ENCODE measurements at places on chromosomes 16 and 17.

DNA sequence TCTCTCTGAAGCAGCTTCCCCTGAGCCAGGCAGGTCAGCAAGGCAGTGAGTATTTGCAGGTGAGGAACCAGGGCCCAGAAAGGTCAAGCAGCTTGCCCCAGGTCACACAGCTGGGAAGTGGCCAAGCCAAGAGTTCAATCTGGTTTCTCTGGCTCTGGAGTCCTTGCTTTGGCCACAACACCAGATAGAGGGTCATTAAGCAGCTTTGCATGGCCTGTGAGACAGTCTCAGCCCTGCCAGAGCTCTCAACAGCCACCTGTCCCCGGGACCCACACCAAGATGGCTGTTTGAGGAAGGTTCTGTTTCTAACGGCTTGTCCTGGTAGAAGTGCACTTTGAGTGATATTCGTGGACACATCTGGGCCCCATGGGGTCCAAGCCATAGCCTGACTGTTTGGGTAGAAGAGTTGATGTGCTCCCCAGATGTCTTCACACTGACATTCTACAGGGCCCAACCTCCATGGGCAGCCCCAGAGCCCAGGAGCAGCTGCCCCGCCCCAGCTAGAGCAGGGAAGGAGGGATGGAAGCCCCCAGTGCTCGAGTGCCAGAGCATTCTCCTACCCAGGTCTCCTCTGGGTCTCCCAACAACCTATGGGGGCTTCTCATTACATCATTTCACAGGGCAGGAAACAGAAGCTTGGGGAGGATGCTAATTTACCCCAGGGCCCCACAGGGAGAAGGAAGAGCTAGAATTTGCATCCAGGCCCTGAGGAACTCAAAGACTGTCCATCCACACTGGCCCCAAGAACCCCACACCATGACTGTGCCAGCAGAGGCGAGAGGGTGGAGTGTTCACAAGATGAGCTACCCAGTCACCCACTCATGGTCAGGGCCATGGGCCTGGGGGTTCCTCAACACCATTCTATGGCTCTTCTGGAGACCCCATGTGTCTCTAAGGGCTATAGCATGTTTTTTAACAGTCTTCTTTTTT lies 107.3 kb upstream of the CDH5 start:
- DNase-seq, result no peak

DNA sequence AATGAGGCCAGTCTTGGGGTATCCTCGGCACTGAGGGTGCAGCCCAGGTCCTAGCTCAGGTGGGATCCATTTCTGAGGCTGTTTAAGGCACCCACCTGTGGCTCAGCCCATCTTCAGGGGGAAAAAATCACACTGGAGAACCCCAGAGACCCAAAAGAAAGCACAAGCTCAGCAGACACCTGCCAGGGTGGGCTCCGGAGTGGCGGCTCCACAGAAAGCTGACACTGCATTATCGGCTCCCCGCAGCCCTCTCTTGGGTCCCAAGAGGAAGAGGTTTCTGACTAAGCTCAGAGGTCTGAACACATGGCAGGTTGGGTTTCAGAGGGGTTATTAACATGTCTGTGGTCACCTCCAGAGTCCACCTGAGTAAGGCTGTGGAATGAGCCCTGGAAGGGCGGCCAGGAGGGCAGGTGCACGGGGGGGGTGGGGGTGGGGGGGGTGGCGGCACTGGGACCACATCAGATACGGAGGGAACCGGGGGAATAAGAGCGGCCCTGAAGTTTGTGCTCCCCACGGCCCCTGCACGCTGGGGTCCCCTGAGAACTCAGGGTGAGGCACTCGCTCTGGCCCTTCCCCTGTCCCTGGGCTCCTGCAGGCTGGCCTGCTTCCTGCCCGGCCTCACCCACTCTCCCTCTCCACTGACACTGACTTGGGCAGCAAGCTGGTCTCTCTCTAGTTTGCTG lies 79.5 kb downstream of the TIMM22 start:
- DNase-seq, result no peak

DNA sequence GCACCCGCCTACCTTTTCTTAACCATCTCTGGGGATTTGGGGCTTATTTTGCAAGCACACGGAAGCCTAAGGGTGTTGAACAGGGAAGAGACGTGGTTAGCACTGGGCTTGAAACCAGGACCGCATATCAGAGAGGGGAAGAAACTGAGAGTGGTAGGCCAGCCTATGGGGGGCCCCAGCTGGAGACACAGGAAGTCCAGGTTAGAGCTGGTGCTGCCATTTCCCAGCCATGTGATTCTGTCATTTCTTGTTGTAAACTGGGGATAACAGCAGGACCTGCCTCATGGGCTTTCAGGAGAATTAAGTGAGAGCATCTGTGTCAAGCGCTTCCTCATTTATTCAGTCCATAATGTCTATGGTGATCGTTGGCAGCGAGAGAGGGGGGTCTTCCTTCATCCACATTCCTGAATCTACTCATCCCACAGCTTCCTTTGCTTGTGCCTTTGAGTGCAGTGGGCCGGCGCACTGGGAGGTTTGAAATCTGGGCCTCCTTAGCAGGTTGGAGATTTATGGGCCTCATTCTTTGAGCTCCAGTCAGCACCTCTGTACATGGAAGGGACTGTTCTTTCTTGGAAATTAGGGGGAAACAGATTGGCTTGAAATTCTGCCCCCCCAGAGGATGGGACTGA lies 20.1 kb downstream of the NKD1 start:
- no peak for DNase-seq

GRCh38 chr17:4604111-4604644 lies 19.8 kb downstream of the SMTNL2 start:
- DNase-seq, result no peak

GRCh38 chr17:48754500-48755261 lies 26.1 kb upstream of the HOXB13 start:
- no peak for DNase-seq
